ENCODE measurements at places on chromosomes 3 and 15. TPM values are rescaled to one million over a fixed set of nuclear protein-coding genes. Genes with fewer than 3 reads are reported as not detected.
A peak's percentile ranks its signal among the peaks of the same experiment; 100 is the strongest.

CMTM8 gene
- total RNA-seq: 1.1 TPM

GSK3B gene
- 56.2 TPM for total RNA-seq

GPR62 gene
- total RNA-seq: not detected

ZMYND10 gene
- 0.17 TPM for total RNA-seq

ADGRG7 gene
- not detected for total RNA-seq

DNA sequence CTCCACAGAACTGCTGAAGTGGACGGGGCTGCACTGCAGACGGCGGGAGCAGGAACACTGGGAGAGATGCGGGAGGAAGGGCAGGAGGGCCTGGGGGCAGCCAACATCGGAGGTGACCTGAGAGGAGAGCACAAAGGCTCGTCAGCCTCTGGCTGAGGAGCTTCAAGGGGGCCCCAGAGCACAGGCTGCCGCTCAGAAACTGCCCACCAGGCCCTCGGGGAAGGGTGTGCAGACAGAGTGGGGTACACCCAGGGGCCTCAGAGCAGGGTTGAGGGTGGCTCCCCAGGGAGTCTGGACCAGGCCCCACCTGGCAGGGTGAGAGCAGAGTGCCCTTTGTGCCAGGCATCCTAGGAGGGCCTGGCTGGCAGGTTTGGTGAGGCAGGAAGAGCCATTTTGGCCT lies 14.7 kb upstream of the RHO start:
- no peak for DNase-seq

DNA sequence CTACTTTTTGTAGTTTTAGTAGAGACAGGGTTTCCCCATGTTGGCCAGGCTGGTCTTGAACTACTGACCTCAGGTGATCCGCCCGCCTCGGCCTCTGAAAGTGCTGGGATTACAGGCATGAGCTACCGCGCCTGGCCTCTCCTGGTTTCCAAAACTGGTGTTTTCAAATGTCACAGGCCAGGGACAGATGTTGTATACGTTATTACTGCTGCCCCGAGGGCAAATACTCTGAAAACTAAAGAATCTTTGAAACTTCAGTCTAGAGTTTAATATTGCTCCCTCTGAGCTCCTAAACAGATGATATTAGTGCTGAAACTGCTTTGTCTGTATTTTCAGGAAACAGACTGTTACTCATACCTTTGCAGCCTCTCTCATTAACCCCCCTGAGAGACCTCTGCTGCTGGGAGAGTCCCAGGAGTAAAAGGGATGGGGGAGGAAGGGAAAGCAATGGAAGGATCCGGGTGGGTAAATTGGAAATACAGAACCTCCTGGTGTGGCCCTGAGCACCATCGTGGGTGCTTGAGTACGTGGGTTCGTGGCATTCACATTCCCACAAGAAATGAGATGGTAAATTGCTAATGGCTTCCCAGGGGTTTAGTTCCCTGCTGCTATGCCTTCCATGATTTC lies 96.3 kb upstream of the IGF1R start:
- peak; percentile 48 for DNase-seq

- DNase-seq: no peak
Observed at GRCh38 chr3:138426211-138426610, 8.2 kb upstream of the ESYT3 start.

All from Daoy (cell line).